ENCODE measurements at places on chromosomes 12 and 14. TPM values are rescaled to one million over a fixed set of nuclear protein-coding genes. Genes with fewer than 3 reads are reported as not detected.

The ABCD2 gene
- 0.33 TPM for total RNA-seq

The FAR2 gene
- total RNA-seq, result 5.4 TPM

DNA sequence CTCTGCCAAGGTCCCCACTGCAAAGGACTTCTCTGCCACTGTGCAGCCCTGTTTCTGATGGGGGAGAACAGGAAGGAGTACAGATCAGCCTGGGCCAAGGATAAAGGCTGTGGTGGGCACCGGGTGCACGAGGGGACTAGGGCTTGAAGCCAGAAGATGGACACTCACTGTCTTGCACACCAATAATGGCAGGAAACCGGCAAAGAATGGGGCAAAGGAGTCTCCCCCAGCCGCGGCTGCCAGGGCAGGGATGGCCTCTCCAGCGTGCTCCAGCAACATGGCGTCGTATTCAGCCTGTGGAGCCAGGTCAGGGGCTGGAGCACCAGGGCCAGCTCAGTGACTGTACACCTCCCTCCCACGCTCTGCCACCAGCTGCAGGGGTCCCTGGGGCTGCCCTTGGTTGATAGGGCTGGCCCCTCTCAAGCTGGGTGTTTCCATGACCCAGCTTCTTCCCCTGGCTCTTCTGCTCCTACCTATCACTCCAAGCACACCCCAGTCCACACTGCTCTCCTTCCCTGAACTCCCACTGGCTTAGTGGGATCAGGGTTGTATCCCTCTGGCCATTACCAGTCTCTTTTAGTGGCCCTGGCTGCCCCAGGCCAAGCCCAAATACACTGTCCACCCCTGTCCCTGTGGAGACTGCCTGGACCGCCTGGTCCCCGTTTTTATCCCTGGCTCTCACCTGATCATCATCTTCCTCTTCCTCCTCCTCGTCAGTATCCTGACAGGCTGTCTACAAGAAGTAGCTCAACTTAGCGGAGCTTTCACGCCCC lies 6.3 kb downstream of the IPO4 start:
- no peak for DNase-seq

The DAO gene
- not detected for total RNA-seq

The NEUROD4 gene
- not detected for total RNA-seq
